ENCODE measurements at places on chromosomes 12 and 14.

DNA sequence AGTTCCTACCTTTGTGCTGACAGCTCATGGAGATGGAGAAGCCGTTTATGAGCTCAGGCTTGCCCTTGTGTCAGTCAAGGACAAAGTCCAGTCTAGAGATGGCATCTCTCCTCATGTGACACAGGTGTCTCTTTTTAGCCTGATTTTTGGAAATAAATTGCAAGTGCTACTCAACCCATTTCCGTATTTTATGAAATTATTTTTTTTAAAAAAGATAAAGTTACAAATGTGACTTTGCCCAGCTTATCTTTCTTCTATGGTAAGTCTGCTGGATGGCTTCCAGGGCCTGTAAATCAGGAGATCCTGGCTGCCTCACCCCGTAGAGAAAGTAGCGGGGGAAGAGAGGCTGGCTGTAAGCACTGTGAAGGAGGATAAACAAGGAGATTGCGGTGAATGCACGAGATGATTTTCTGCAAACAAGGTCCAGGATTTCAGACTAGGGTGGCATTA lies 169.7 kb downstream of the MYRFL start:
- DNase-seq, result no peak

DNA sequence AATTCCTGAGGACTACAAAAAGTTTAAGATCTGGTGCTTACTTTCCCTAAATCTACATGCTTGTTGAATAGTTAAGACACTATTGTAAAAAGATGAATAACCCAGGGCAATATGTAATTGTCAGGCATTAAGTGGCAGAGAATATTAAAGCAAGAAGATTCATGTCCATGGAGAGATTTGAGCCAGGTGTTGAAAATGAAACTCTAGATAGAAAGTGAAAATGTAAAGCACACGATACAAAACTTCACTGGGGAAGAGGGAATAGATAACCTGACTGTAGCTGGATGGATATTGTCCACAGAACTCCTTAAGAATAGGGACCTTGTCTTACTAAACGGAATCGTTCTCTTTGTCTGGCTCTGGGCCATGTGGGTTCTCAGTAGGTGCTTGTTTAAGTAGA lies 5.0 kb downstream of the CAND1 start:
- no peak for DNase-seq

- no peak for DNase-seq
Observed at GRCh38 chr12:115060477-115061168, 376.6 kb upstream of the TBX3 start.

DNA sequence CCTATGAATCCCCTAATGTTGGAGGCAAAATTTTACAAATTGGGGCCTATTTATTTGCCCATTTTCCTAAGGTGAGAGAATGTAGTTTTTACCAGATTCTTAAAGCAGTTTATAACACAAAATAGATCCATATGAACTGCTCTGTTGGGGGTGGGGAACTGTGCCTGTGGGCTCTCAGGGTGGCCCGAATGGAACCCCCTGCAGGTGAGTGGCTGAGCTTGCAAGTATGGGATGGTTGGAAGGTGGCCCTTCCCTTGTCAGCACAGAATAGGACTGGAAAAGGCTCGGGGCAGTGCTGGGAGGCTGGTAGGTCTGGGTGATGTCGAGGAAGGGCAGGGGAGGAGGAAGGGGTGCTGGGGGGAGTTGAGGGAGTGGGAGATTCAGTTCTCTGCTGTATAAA lies 4.9 kb downstream of the VSX2 start:
- no peak for DNase-seq

DNA sequence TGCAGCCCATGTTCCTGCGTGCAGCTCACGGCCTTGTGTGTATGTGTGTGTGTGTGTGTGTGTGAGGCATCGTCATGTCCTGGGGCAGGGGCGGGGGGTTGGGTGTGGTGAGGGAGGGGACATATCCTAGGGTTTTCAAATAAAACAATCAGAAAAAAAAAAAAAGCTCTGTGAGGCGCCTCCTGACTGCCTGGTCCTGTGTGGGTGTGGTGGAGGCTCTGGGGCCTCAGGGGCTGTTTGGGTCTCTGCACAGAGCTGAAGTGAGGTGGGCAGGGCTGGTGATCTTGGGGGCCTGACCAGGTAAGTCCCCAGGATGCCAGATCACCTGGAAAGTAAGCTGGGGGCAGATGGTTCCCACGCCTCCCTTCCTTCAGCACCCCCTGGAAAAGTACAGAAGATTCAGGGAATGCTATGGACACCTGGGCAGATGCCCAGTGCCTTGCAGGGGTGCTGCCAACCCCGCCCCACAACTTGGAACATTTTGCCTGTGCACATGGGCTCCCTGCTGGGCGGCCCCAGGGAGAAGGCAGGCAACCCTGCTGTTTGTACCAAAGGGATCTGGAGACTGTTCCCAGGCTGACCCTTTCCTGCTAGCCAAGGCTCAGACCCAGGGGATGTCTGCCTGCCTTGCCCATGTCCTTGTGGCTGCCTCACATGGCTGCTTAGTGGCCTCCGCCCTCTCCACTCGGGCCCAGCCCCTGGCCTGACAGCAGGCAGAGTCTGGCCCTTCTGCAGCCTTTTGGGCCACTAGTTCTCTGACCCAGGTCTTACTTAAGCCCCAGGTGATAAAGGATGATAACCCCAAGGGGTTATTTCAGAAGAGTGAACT lies 28.8 kb downstream of the CLSTN3 start:
- no peak for DNase-seq

DNA sequence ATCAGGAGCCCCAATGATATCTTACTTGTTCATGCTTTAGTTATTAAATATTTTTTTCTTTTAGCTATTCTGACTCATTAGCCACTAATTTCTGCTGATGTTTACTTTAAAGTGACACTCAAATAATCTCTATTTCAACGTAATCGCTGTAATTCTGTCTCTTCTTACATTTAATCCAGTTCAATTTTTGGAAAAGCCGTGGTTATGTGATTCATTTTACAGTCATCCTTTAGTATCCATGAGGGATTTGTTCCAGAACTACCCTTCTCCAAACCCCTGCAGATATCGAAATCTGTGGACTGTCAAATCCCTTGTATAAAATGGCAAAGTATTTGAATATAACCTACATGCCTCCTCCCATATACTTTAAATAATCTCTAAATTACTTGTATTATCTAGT lies 1103.4 kb downstream of the LRFN5 start:
- DNase-seq, result no peak

- DNase-seq, result no peak
Observed at GRCh38 chr12:591167-592023, 71.8 kb downstream of the NINJ2 start.

- DNase-seq, result no peak
Observed at GRCh38 chr12:39764944-39765560, 145.4 kb upstream of the ABCD2 start.

DNA sequence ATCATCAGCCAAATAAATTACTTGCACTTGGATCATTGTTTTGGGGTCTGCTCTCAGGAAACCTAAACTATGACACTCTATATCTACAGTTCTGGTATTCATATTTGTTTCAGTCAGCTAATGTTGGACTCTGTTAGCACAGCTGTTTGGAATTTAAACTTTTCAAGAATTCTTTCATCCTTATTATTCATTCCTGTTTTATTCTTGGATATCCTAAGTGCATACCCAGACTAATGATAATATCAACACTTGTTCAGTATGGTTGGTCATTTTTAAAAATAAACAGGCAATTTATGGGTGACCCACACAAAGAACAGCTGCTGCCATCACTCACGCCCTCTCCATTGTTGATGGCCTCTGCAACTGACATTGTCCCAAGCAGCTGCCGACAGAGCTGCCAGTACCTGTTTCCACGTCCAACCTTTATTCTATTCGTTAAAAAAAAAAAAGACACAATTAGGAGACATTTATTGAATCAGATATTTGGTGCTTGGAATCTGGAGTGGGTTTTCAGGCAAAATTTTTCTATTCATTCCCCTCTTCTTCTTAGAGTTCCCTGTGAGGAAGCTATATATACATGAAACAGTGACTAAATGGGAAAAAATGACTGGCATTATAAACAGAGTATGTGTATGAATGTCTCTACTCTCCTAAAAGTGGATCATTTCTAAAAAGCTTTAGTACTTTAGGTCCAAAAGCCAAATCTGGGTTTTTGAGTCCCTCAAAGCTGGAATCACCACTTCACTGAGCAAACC lies 252.1 kb upstream of the NAV3 start:
- DNase-seq, result no peak

- peak; percentile 60 for DNase-seq
Observed at GRCh38 chr12:2324387-2324786, 271.6 kb downstream of the CACNA1C start.

DNA sequence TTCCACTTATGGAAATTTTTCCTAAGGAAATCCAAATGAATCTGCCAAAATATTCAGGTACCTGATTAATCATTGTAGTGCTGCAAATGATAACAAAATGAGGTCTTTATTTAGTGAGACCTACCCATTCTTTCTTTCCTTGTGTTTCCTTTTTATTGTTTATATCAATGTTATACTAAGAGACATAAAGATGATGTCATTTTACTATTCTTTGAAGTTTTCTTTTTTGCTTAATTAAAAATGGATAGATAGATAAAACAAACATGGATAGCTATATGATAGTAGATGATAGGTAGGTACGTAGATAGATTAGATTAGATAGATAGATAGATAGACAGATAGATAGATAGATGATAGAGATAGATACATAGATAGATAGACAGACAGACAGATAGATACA lies 669.5 kb upstream of the TBX3 start:
- no peak for DNase-seq

- DNase-seq, result no peak
Observed at GRCh38 chr14:23227566-23227965, 10.2 kb upstream of the RNF212B start.

DNA sequence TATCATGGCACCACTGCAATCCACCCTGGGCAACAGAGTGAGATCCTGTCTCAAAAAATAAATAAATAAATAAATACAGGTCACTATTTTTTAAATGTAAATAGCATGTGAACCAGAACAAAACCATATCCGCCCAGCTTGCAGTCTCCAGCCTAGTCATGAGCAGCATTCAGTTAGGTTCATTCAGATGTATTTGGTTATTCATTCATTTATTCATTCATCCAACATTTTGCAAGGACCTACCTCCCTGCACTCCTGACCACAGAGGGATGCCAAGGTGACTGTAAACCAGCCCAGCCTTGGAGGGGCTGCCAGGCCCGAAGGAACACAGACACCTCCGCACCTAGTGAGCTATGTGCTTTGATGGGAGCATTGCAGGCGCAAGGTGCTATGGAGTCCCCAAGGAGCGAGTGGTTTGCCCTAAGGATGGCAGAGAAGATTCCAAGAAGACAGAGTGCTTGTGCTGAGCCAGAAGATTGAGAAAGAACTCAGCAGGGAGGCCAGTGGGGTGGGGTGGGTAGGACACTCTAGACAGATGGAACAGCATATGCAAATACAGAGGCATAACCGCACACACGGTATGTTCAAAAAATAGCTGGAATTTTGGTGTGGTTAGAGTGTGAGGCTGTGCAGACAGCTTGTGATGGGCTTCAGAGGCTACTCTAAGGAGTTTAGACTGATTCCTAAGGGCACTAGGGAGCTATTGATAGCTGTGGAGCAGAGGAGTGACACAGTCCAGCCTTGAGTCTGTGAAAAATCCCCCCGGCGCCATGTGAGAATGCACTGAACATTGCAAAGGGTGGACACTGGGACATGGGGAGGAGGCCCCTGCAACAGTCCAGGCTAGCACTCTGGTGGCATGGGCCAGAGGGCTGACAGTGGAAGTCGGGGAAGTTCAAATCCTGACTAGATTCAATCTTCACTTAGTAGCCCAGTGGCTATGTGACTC lies 11.7 kb downstream of the DTX1 start:
- no peak for DNase-seq

DNA sequence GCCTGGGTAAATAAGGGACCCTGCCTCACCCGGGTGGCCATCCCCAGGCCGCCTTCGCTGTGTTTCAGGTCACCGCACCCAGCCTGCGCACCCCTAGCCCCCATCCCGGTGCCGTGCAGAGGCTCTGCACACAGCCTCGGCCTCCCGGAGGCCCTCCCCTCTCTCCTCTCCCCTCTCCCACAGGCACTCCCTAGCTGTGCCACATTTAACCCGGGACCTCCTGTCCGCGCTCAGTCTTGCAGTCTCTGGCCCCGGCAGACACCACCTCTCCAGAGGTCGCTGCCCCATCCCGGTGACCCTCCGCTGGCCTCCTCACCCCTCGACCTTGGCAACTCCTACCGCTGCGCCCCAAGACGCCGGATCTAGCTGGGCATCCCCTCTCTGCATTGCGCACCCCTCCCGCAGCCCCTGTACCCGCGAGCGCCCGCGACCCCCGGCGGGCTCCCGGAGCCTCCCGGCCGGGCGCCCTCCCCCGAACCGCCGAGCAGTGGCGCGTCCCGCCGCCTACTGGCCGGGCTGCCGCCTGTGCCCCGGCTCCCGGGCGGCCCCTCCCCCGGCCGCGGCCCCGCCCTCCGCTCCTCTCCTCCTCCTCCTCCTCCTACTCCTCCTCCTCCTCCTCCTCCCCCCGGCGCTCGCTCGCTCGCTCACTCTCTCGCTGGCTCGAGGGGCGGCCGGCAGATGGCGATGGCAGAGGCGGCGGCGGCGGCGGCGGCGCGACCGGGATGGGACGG lies 120.7 kb downstream of the AACS start:
- DNase-seq, result peak; percentile 86

GRCh38 chr14:41558490-41558889 lies 48.2 kb upstream of the LRFN5 start:
- no peak for DNase-seq

DNA sequence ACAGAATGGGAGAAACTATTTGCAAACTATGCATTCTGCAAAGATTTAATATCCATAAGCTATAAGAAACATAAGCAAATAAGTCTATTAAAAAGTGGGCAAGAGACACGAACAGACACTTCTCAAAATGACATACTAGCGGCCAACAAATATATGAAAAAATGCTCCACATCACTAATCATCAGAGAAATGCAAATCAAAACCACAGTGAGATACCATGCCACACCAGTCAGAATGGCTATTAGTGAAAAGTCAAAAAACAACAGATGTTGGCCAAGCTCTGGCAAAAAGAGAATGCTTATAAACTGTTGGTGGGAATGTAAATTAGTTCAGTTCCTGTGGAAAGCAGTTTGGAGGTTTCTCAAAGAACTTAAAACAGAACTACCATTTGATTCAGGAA lies 121.3 kb downstream of the KCNMB4 start:
- DNase-seq, result no peak

- DNase-seq, result no peak
Observed at GRCh38 chr12:64560396-64561301, 49.6 kb upstream of the RASSF3 start.

- DNase-seq, result no peak
Observed at GRCh38 chr12:33488036-33488435, 48.4 kb upstream of the SYT10 start.

DNA sequence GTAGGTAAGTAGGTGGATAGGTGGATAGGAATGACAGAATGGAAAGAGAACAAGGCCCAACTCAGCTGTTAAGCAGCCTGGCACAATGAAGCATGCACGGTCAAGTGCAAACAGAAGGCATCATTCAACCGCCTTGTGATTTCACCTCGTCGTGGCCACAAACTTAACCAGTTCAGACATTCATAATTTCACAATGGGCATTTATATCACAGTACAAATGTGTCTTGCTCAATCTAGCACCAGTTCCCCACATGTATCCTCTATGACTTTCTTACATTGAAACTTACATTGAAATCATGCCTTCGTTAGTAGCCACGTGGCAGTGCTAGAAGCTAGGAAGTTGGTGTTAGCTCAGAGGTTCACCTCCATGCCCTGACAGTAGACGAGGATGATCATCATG lies 207.5 kb downstream of the ETV6 start:
- DNase-seq, result no peak

- no peak for DNase-seq
Observed at GRCh38 chr14:94979891-94980290, 177.4 kb downstream of the DICER1 start.

GRCh38 chr12:46892034-46892705 lies 66.4 kb upstream of the SLC38A4 start:
- DNase-seq, result no peak

GRCh38 chr14:75064205-75064567 lies 362 bp upstream of the ACYP1 start:
- no peak for DNase-seq
